Stimulated activated naive CD4-positive, alpha-beta T cell (primary cell): ENCODE measurements at places on chromosomes 7 and 10.

DNA sequence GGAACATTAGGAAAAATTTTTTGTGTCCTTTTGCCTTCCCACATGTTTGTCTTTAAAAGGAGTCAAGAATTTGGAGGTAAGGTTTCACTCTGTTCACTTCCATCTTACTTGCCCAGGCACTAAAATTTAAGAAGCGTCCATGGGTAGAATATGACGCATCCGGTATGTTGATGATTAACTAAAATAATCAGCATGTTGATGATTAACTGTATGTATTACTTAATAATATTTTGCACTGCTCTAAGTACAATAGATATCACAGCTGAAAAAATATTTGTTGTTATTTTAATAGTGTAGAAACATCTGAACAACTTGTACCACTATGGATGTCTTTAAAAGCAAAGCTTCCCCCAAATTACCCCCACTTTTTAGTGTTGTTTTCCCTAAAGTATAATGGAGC, 11.5 kb downstream of the ANKRD22 start:
- no peak for DNase-seq

GRCh38 chr10:88920198-88920597, 32.4 kb downstream of the ACTA2 start:
- DNase-seq: no peak

- no peak for DNase-seq
These were observed 14.9 kb upstream of the GIMAP8 start for GRCh38 chr7:150435390-150436073.

GRCh38 chr10:97406064-97406463, 4.9 kb upstream of the RRP12 start:
- DNase-seq: no peak

DNA sequence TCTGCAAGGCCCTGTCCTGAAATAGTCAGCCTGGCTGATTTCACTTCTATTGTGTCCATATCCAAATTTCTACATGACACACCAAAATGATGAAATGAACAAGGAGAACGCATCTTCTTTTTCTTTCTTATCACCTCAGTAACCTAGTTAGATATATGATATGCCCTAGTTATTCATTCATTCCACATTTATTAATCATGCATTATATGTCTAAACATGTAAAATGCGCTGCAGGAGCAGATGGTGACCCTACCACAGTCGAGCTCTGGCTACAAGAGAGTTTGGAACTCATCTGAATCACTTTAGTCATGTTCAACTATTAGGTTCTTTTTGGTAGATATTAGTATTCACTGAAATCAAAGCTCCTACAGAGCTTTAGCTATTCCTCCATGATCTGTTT, 31.8 kb upstream of the VPS41 start:
- no peak for DNase-seq

GRCh38 chr7:47888371-47889265, 59.6 kb downstream of the PKD1L1 start:
- DNase-seq: no peak

DNA sequence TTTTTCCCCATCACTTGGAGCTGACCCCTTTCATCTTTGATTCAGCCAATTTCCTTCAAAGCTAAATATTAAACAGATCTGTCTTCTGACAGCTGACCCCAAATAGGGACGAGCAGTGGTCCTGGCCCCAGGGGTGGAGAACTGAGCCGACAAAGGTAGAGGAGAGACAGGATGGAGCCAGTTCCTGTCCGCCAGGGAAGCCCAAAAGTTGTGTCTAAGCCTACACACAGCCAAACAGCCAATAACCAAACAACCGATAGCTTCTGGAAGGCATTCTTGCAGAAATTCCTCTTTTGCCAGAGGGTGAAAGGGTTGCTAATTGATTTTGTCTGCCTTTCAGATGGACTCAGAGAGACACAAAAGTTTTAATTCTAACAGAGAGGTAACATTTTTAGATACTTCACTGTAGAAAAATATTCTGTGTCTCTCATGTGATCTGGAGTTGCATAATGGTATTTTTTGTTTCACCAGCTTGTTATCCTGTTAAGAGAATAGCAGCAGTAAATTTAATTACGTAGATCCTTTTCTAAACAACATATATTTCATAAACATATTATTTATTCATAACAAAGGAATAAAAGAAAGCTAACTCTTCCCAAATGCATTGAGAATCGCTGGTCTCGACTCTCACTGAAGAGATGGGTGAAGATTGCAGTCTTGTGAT, 161.7 kb upstream of the LYZL1 start:
- DNase-seq: no peak

GRCh38 chr7:49001610-49002033, 77.3 kb downstream of the CDC14C start:
- no peak for DNase-seq
